ENCODE measurements at places on chromosomes 16 and 17.
A peak's percentile ranks its signal among the peaks of the same experiment; 100 is the strongest.

DNA sequence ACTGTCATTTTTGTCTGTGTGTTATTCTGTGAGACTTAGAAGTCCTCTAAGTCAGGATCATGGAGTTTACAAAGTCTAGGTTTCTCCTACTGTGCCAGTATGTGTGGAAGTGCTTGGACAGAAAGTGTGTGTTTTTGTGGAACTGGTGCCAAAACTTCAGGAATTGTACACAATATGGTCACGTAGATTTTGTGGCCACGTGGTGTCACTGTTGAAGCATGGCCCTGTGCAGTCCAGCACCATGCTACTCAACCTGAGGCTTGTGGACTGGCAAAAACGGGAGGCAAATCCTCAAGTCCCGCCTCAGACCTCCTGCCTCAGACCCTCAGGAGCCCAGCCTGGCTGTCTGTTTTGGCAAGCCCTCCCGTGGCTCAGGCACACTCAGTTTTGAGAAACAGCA, 16.7 kb upstream of the ALKBH5 start:
- DNase-seq = no peak

GRCh38 chr17:57570724-57571344, 174.3 kb downstream of the CCDC182 start:
- no peak for DNase-seq

DNA sequence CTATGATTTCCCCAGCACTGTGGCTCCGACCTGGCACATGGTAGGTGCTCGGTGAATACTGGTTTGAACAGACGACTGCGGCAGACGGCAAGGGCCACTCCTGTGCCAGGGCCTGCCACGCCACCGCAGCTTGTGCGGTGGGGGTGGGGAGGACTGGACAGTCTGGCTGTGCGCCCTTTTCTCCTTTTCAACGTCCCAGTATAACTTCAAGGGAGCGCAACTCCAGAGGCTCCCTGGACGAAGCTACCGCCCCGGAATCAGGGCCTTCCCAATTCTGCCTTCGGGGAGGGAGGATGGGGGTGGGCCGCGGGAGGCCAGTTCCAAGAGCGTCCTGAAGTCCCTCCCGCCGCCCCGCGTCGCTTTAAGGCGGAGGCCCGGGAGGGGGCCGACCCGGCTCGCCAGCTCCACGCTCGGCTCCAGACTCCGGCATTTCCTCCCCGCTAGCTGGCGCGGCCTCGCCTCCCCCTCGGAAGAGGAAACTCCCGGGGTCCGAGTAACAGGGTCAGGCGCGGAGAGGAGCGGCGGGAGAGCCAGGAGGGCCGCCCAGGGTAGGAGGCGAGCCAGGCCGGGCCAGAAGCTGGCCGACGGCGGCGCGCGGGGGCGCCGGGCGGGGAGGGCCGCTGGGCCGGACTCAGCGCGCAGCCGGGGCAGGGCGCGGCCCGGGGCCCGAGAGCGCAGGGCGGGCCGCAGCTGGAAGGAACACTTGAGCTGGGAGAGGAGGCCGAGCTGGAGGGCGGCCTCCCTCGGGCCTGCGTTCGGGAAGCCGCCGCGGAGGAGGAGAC, at the start of gene ITPRIPL2:
Gene ITPRIPL2 (plus strand): TSS at position 388 of the 782 bp plus-strand sequence. CDS start 498 bp downstream, outside the sequence.
- DNase-seq = peak; percentile 89

GRCh38 chr17:41642252-41643156, 18.1 kb upstream of the KRT17 start:
- DNase-seq = no peak

GRCh38 chr17:36844601-36845000, 92.7 kb upstream of the LHX1 start:
- DNase-seq = no peak

GRCh38 chr17:50114849-50115357, 15.1 kb downstream of the SAMD14 start:
- DNase-seq = peak; percentile 66

GRCh38 chr16:2228161-2228824, 4.9 kb downstream of the E4F1 start:
- no peak for DNase-seq

DNA sequence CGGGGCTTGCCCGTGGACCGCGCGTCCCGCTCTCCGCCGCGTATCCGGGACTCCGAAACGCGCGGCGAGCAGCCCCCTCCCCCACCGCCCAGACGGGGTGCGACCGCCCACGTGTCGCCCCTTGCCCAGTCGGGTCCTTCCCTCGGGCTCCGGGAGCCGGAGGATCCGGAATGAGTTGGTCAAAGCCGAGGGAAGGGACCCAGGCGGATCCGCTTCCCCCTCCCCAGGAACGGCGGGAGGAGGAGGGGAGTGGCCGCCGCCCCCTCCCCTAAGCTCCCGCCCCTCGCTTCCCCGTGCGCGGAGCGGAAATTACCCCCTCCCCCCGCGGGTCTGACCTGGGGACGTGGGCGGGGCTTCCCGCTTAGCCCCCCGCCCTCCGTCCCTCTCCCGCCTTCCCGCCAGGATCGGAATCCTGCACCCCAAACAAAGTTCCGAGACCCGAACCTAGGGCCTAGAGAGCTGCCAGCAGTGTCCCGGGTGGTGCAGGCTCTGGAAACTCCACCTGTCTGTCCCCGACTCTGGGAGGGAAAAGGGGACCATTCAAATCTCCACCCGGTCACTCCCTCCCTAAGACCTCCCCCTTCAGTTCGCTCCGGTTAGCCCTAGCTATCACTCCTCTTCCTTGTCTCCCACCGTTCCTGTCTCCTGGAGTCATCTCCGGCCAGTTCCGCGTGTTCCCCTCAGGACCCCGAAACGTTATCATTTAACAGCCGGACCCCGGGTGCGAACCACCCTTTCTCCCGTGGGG, 1.0 kb upstream of the IGF2BP1 start:
- DNase-seq = peak; percentile 57

GRCh38 chr17:68468788-68469187, 11.5 kb upstream of the WIPI1 start:
- peak; percentile 45 for DNase-seq

DNA sequence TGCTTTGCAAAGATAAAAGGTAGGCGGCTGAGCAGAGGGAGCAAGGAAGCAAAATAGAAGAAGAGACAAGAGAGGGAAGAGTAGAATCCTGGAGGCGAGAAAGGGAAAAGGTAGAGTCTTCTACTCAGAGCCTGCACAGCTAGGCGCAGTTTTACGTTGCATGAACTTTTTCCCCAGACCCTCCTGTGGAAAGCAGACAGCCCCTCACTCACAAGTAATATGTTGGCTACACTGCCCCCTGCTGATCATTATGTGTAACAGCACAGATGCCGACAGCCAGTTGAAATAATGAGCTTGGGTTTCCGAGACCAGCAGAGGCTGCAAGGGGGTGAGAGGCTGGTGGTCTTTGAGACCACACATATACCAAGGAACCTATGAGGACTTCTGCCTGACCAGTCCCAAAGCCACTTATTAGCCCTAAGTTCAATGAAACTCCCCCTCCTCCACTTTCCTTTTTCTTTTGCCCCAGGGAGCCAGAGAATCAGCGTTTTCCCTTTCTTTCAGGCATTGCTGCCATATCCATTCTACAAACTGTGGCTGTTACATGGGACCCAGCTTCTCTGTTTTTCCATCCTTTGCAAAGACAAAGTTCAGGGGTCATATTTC, 22.5 kb upstream of the CMTR2 start:
- DNase-seq = peak; percentile 9

DNA sequence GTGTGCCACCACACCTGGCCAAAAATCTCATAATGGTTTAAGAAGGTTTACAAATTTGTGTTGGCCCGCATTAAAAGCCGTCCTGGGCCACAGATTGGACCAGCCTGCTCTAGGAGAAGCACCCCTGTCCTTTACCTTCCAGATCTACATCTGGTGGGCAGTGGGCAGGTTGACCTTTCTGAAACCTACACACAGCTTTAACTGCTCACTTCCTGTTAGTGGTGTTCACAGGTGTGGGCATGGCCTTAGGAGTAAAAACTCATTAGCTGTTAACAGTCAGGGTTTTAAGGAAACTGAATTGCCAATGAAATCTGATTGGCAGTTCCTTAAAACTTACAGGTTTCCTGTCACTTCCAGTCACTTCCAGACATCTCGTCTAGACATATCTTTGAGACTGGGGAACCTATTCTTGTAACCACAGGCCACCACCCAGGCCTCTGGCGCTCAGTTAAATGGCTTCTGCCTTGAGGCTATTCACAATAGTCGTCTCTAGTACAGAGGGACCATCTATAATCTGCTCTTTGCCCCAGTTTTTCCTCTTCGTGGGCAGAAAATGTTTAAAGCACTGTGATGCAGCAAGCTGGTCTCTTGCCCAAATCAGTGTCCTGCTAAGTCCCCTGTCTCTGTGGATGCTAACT, 29.3 kb downstream of the GNGT2 start:
- no peak for DNase-seq

DNA sequence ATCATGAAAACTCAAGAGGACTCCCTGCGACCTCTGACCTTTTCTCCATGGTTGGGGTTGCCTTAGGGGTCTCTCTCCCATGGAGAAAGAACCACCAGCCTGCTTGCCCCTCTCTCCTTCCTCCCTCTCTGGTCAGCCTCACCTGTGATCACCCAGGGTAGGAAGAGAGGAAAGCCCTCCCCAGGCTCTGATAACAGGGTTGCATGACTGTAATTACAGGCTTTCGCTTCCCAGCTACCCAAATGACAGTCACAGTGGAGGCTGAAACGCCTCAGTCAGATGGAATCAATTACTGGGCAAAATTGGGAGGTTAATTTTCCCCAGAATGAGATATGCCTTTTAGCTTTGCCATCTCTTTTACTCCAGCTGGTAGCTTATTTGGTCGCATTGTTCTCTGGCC, 265.8 kb upstream of the SOX9 start:
- DNase-seq = no peak

DNA sequence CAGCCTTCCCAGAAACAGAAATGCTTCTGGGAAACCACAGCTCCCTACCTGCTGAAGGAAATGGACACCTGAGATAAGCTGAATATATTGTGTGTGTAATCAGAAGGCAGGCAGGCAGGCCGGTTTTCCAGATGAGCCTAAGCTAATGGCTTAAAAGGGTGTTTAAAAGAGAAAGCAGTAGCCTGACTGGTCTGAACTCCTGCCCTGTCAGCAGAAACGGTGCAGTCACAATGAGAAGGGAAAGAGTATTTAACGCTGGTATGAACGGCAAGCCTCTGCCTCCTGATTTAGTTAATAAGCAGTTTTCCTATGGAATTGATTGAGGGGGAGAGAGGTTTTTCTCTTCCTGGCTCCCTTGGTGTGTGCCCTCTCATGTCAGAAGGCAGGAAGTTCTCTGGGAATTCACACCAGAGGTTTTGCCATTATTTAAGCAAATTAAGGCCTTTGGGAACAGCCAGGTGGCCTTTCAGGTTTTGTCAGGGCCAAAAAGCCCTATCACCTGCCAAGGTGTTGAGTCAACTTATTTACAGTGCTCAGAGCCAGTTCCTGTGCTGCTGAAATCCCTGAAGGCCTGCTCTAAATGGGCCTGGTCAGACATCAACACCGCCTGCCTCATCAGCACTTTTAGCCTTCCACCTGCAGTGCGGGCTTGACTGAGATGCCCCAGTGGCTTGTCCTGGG, 41.6 kb downstream of the CDH1 start:
- no peak for DNase-seq

GRCh38 chr16:17491140-17491662, 20.4 kb upstream of the XYLT1 start:
- no peak for DNase-seq

GRCh38 chr16:88976366-88977017, 515 bp downstream of the CBFA2T3 start:
- no peak for DNase-seq

- DNase-seq = peak; percentile 69
Observed at GRCh38 chr17:48997103-48997826, at the start of gene IGF2BP1. TSS of gene IGF2BP1 (plus strand) at chr17:48997385. CDS start at chr17:48997746, 361 bp downstream.

GRCh38 chr17:9771465-9771864, 19.9 kb downstream of the DHRS7C start:
- no peak for DNase-seq

GRCh38 chr16:28492511-28492910, 637 bp upstream of the CLN3 start:
- DNase-seq = no peak

DNA sequence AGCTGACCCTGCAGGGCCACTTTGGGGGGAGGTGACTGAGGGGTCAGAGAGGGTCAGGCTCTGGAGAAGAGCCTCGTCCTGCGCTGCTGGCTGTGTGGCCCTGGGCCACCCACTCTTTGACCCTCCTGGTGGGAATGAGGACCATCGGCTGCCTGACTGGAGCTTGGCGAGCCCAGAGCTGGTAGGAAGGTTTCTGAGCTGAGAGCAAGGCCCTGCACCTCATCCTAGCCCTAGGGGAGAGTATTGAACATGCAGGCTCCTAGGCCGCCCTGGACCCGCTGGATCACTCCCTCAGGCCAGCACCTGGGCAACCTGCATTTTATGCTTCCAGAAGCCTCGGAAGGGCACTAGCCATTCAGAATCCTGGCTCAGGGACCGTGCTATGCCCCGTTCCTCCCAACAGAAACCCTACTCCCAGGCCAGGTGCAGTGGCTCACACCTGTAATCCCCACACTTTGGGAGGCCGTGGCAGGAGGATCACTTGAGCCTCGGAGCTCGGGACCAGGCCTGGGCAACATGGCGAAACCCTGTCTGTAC, 14.5 kb downstream of the MAP2K3 start:
- no peak for DNase-seq

DNA sequence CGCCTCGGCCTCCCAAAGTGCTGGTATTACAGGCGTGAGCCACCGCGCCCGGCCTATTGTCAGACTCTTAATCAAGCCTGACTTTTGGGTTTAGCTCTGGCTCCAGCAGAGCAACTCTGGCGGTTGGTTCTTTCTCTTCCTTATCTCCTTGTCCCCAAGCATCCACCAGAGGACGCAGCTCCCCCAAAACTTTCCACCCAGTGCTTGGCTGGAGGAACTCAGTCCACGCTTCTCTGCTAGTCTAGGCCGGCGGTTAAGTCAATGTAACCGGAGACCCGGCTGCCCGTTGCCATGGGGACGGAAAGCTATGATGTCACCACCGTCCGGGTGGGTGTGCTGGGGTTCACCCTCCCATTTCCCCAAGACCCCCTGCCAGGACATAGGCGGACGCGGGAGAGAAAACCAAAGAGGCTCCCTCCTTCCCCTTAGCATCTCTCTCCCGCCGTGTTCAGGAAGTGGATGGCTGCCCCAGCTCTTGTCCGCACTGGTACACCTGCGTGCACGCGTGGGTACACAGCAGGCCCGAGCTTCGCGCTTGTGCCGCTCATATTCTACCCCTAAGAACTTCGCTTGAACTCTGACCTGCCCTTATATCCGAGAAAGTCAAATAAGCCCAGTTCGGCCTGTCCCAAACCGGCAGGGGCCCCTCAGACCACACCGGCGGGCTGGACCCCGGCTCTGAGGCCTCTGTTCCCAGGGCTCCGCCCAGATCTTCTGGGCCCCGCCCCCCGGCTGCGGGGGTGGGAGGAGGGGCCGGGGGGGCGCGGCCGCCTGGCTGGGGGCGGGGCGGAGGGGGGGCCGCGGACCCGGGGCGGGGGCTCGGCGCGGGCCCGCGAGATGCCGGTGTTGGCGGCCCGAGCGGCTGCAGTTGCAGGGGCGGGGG, at the start of gene RND2:
Gene RND2 (plus strand): TSS at position 825 of the 883 bp plus-strand sequence. CDS start 117 bp downstream, outside the sequence.
- DNase-seq = peak; percentile 96

Measured in LHCN-M2 (cell line).